ENCODE measurements at places on chromosomes 6 and 20. TPM values are rescaled to one million over a fixed set of nuclear protein-coding genes. Genes with fewer than 3 reads are reported as not detected.

- no peak for DNase-seq
These were observed 40.7 kb downstream of the STK38 start for GRCh38 chr6:36506611-36507010.

GRCh38 chr6:21109391-21110178 lies 484.0 kb upstream of the SOX4 start:
- no peak for DNase-seq

DNA sequence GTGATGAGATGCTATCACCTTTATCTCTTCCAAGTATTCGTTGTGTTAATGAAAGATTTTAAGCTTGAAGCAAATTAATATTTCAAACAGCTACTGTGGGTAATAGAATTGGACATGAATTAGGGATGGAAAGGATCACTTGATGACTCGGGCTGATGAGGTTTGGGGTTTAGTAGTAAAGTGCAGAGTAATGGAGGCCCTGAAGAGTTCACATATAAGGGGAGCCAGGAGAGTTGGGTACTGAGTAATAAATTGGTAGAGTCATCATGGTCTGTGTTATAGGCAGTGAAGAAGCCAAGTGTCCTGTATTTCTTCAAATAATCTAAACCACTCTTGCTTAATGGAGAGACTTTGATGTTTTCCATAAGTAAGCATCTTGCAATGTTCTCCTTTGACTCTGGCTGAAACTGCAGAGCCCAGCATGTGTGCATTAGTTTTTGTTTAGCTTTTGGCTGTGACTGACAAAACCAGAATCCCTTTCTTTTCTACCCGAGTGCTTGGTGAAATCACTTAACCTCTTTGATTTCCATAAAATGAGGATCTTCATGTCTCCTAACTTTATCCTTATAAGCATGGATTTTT lies 57.6 kb downstream of the L3MBTL3 start:
- no peak for DNase-seq

GRCh38 chr6:170043881-170044790 lies 246.7 kb downstream of the DLL1 start:
- DNase-seq = peak; percentile 26

GRCh38 chr6:129031051-129031599 lies 148.2 kb downstream of the LAMA2 start:
- DNase-seq = no peak

GRCh38 chr6:133671376-133671775 lies 217.5 kb upstream of the TCF21 start:
- DNase-seq = no peak

DNA sequence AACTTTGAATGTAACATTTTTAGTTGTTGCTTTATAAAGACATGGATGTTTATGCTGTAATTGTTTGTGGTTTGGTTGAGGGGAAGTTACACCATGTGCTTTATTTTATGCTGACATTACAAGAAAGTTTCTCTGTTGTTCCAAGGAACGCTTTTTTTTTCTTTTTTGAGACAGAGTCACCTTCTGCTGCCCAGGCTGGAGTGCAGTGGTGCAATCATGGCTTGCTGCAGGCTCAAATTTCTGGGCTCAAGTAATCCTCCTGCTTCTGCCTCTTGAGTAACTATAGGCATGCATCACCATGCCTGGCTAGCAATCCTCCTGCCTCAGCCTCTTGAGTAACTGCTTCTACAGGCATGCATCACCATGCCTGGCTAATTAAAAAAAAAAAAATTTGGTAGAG lies 21.0 kb upstream of the IFNGR1 start:
- peak; percentile 85 for DNase-seq

SLC29A1 gene
- 194 TPM for total RNA-seq

TCF15 gene
- not detected for total RNA-seq

TREML2 gene
- total RNA-seq = not detected
